CD14-positive monocyte (primary cell): ENCODE measurements at places on chromosomes 5 and 9.

GRCh38 chr5:168578006-168578405, 1.2 kb downstream of the PANK3 start:
- DNase-seq: no peak

- DNase-seq: no peak
These were observed 526.7 kb downstream of the PDE4D start for GRCh38 chr5:59366784-59367183.

DNA sequence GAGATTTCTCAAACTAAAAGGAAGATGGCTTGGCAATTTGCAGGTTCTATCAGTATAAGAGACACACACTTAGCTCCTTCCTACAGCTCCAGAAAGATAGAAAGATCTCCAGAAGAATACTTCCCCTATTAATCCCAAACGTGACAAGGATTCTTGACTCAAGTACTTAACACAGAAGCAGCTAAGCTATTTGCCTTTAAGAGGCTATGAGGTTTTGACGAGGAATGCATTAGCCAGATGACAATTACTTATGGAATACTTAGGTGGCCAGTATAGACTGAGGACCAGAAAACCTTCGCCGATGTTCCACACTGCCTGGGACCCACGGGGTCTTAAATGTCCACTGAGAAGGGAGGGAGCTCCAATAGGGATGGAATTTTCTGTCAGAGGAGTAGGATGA, 340.5 kb upstream of the KIF2A start:
- DNase-seq: no peak

DNA sequence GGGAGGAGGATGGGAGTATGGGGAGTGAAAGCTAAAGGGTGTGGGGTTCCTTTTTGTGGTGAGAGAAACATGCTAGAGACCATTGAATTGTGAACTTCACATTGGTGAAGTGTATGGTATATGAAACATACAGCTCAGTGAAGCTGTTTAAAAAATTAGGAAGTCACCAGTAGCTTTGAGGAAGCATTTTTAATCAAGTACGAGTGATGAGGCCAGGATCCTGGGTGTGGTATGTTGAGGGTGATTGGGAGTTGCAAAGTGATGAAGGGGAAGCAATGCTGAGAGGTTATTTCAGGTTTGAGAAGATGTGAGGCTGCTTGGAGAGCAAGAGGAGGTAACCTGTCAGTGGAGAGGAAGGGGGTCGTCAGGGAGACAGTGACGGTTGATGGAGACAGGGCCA, 22.7 kb upstream of the CLK4 start:
- DNase-seq: peak; percentile 39

DNA sequence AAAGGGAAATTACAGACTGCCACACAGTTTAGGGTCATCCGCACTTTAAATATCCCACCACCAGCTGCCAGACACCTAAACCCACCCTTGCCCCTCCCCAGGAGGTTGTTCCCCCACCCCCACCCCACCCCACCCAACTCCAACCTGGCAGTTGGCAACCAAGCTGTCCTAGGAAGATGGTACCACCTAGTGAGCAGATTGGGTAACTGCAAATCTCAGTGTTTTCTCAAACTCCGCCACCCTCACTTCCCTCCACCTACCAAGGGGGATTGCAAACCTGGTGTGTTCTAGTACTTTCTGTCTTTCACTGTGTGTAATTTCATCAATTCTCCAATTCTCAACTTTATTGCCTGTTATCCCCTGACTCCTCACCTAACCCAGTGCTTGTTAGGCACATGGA, 323.8 kb upstream of the IRX2 start:
- DNase-seq: no peak

- peak; percentile 7 for DNase-seq
These were observed 74.3 kb upstream of the SPEF2 start for GRCh38 chr5:35543408-35543807.

DNA sequence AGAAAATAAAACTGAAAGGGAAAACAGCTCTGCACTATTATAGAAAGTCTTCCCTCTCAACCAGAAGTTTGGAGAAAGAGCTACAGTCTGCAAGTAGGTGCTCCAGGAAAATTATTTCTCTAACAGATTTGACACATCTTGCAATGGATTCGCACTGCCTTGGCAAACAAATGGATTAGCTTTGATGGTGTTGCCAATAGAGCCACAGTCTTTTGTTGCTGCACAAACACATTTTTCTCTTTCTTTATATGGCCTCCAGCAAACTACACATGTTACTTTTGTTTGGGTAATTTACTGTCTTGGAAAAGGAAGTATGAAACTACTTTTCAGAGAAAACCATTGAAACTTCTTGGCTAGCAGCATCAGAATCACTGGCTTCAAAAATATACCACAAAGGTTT, 523.1 kb downstream of the EFNA5 start:
- DNase-seq: no peak

DNA sequence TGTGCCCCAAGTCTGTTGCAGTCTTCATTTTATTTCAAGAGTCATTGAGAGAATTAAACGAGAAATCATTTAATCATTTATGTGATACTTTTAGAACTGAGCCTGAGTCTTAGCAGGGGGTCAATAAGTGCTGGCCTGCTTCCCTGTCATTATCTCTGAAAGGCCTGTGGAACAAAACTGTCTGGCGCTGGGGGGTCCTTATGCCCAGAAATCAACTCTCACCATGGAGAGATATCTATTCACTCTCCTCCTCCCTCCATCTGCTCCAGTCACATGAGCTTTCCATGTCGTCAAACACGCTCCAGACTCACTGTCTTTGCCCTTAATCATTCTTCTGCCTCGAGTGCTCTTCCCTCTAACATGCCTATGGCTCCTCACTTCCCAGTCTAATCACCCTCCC, 136.8 kb downstream of the ESM1 start:
- no peak for DNase-seq
